Heart right ventricle (tissue), 16 donors: ENCODE measurements at places on chromosomes 4 and X. TPM values are rescaled to one million over a fixed set of nuclear protein-coding genes. Genes with fewer than 3 reads are reported as not detected.

DNA sequence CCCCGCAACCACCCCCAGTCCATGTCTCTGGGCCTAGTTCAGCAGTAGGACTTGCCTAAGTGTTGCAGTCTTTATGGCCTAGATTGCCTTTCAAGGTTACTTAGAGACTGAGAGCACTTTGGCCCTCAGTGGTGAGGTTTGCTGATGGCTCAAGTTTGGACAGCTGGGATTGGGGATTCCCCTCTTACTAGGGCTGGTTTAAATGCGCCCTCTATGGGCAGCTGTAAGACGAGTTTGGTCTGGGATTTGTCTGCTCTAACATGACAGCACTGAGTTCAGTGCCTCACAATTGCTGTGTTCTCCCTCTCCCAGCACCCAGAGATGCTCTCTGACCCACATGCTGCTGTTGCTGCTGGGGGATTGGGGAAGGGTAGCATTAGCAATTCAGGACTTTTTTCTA, 23.1 kb downstream of the DACH2 start:
- no peak for DNase-seq

DNA sequence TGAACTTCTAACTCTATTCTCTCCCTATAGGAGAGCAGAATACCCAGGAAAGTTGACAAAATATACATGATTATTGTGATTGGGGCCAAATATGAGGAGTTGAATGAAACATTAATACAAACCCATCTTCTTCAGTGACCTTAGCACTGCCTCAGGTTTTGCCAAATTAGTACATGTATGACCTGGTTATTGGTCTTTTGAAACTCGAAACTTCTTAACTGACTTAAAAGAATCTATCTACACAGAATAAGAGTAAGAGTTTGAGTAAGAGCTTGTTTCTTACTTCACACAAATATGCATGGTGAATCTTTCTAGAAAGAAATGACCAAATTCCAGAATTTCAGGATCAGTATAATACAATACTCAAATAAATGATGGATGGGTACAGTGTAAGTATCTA, 213.0 kb upstream of the GK2 start:
- DNase-seq: no peak

DNA sequence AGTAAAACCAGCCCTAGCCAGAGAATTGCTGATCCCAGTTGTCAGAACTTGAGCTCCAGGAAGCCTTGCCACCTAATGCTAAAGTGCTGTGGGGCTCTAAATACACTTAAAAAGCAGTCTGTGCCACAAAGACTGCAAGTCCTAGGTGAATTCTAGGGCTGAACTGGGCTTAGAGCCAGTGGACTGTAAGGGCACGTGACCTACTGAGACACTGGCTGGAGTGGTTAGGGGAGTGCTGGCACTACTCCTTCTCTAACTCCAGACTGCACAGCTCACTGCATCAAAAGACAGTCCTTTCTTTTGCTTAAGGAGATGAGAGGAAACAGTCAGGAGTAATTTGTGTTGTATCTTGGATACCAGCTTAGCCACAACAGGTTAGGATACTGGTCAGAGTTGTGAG, 1240.2 kb downstream of the FAM133A start:
- no peak for DNase-seq

DNA sequence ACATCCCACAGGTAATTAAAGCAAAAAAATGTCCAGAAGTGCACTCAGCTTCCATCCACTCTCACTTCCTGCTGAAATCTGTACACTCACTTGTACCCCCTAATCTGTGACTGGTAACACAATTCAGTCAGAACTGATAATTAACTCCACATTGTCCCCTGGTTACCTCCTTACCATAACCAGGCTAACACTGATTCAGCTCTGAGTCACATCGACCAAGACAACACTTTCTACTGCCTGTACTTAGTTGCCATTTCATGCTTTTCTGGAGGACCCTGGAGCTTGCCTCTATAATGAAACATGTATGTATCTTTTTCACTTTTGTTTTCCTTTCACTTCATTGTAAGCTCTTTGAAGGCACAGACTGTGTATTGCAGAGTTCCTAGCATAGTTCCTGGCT, 130.9 kb upstream of the GABRG1 start:
- no peak for DNase-seq

DNA sequence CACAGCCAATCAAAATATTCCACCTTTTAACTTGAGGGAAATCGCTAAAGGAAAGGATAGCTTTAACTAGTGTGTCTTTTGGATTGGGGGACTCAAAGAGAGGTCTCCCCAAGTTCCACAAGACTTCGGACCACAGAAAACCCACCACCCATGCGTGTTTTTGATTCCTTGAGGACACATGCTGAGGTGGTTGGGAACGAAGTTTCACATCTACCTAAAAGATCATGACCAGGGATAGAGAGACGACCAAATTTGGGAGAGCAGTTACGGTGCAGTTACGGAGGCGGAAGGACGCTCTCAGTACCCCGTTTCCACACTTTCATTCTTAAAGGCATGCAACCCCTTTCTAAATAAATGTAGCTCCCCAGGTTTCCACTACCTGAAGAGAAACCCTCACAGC, 1.1 kb downstream of the PCYT1B start:
- DNase-seq: no peak

DNA sequence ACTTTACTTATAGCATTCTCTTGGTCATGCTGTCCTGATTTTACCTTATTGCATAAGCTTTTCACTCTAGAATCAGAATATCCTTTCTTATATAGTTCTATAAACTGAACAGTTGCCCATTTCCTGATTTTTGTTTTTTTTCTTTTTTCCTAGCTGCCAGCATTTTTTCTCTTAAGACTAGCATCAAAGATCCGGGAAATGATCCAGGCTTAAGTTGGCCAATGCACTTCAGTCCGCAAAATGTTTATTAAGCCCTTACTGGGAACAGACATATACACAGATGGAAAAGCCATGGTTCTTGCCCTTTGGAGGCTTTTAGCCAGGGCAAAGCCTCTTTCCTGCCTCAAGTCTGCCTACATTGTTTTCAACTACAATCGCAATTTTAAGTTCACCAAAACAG, 10.1 kb upstream of the BMP2K start:
- no peak for DNase-seq

- no peak for DNase-seq
These were observed 21.9 kb upstream of the GPR78 start for GRCh38 chr4:8558080-8558960.

GRCh38 chr4:110411574-110412011, 64.4 kb upstream of the ENPEP start:
- no peak for DNase-seq

TRPC5OS gene
- not detected for total RNA-seq

UGT2B15 gene
- total RNA-seq: not detected

ART3 gene
- total RNA-seq: 38.4 TPM
